ENCODE measurements at places on chromosomes 1 and 21.
A peak's percentile ranks its signal among the peaks of the same experiment; 100 is the strongest.

DNA sequence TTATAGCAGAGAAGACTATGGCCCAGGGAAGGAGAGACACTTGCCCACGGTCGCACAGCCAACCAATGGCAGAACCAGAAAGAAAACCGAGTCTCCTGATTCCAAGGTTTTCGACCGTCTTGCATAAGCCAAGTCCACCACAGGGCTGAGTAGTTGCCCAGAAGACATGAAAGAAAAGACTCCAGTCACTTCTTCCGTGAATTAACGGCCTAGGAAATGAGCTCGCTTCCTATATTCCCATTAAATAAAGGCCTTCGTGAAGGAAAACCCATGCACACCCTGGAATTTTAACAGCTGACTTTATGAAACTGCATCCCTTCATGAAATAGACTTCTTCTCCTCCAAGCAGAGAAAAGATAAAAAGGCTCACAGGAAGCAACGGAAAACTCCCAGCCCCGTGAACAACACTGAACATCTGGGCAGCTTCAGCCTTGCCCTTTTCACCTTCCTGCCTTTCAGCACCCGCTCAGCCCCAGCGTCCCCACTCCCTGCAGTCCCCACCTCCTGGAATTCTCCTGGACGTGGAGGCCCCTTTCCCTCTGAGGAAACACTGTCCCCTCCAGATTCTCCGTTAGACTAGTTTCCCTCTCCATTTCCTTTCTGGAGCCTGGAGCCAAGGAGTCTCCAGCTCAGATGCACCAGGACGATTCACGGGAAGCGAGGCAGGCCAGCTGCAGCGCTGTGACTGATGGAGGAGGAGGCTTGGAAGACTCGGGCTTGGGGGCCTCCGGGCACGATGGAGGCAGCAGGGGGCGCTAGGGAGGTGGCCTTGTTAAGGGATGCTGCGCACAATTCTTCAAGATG, 2.7 kb upstream of the MYOC start:
- peak; percentile 16 for DNase-seq

DNA sequence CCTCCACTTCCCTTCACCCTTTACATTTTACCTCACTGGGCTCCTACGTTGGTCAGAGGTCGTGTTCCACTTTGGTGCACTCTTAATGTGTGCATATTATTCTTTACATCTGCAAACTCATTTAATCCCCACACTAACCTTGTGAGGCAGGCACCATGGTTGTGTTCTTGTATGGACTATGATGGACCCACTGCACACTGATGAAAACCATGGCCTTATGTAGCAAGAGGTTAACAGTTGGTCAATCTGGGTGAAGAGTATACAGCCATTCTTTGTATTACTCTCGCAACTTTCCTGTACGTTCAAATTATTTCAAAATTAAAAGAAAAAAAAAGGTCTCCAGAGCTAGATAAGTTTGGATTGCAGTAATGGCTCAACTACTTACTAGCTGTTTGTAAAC, 78.5 kb downstream of the RUNX1 start:
- DNase-seq: no peak

DNA sequence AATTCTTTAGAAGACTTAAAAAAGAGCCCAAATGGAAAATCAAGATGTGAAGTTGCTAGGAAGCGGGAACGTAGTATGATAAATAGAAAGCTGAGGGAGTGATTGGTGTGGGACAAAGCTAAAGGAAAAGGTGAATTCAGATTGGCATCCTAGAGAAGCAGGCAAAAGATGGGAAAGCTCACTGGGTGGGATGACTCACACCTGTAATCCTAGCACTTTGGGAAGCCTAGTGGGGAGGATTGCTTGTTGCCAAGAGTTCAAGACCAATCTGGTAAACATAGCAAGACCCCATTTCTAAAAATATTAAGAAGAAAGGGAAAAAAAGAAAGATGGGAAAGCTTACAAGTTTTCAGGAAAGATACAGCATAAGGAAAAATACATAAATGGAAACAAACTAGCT, 1.8 kb downstream of the MRPS21 start:
- DNase-seq: no peak

DNA sequence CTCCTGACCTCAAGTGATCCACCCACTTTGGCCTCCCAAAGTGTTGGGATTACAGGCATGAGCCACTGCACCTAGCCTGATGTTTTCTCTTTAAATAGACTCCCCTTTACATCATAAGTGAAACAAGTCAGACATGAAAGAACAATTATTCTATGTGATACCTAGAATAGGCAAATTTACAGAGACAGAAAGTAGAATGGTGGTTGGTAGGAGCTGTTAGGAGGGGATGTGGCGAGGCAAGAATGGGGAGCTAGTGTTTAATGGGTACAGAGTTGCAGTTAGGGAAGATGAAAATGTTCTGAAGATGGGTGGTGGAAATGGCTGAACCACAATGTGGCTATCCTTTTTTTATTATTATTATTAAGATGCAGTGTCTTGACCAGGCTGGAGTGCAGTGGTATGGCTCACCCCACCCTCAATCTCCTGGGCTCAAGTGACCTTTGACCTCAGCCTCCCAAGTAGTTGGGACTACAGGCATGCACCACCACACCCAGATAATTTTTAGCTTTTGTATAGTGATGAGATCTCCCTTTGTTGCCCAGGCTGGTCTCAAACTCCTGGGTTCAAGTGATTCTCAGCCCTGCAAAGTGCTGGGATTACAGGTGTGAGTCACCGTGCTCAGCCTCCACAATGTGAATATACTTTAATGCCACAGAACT, 28.4 kb downstream of the ELF3 start:
- no peak for DNase-seq

DNA sequence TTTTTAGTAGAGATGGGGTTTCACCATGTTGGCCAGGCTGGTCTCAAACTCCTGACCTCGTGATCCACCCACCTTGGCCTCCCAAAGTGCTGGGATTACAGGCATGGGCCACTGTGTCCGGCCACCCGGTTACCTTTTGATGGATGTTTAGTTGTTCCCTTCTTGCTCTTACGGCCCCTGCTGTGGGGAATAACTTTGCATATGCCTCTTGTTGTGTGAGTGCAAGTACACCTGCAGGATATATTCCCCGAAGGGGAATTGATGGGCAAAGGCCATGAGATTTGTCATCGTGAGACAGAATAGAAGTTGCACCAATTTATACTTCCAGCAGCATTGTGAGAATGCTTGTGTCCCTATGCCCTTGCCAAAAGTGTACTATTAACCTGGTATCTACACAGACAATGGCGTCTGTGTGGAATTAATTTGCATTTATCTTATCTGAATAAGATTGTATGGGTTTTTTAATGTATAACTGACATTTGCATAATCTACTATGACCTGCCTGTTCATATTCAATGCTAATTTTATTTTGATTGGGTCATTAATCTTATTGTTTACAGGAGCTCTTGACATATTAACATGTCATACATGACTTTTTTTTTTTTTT, 8.1 kb downstream of the IL6R start:
- no peak for DNase-seq

GRCh38 chr1:236507022-236507700, 16.6 kb upstream of the LGALS8 start:
- DNase-seq: no peak

GRCh38 chr21:35563885-35564451, 496.4 kb downstream of the SETD4 start:
- DNase-seq: no peak

GRCh38 chr1:54945393-54945936, 35.0 kb upstream of the TMEM61 start:
- no peak for DNase-seq

GRCh38 chr1:160068225-160068624, 1.7 kb downstream of the KCNJ10 start:
- no peak for DNase-seq

DNA sequence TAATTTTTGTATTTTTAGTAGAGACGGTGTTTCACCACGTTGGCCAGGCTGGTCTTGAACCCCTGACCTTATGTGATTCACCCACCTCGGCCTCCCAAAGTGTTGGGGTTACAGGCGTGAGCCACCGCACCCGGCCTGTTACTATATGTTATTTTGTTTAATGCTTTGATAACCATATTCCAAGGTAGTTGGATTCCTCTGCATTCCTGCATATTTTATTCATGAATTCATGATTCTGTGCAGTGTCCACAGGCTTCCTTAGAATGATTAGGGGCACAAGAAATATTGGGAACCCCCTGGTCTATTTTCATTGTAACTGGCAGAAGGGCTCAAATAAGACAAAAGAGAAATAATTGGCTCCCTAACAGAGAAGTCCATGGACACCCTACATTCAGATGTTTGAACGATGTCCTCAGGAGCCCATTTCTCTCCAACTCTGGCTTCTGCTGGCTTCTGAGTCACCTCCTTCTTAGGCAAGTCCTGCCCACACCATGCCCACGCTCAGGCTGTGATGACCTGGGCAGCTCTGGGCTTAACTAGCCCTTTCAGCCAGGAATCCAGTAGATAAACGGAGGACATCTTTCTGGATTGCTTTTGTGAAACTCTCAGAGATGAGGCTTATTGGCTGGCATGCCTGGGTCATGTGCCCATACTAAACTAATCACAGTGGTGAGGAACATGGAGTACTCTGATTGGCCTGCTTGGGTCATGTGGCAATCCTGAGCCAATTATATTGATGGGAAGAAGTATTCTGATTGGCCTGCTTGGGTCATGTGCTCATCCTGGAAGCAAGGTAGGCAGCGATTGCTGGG, 32.6 kb downstream of the TNFRSF8 start:
- DNase-seq: no peak

DNA sequence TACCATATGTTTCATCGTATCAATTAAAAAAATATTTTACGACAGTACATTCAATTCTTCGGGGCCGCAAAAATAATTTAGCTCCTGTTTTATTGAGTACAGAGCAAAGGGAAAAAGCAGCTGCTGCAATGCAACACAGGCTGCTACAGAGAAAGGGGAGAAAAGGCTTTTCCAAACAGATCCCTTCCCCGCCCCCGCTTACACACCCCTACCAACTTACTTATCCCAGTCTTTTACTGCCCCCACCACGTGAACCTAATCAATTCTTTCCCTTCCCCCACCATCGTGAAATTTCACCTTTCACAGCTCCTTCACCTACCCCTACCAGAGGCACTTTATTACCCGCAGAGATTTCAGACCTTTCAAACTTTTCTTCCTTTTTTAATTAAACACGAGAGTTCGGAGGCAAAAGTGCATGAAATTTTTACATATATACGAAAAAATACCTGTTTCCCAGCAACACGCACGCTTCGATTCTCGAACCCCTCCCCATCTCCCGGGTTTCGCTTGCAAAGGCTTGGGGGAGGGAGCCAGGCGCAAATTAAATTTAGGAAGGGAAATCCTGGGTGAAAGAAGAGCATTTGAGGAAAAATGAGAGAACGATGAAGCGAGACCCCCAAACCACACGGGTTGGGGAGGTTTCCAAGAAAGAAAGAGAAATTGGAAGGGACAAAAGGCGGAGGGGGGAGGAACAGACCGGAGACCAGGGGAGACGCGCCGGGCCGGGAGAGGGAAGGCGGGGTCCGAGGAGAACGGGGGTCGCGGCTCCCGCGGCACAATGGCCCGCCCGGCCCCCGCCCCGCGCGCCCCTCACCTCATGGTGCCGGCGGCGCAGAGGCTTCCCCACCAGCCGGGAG, 823 bp downstream of the ENAH start:
- DNase-seq: peak; percentile 79

- no peak for DNase-seq
These were observed 37.2 kb downstream of the KCNJ6 start for GRCh38 chr21:37878946-37879660.

DNA sequence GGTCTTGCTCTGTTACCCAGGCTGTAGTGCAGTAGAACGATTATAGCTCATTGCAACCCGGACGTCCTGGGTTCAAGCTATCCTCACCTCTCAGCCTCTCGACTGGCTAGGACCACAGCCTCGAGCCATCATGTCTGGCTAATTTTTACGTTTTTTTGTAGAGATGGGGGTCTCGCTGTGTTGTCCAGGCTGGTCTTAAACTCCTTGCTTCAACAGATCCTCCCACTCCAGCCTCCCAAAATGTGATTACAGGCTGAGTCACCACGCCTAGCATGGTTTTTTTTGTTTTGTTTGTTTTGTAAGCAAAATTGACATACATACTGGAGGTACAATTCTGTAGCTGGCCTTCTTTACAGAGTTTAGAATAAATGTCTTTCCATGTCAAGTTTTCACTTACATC, 994 bp upstream of the LAMTOR5 start:
- no peak for DNase-seq

DNA sequence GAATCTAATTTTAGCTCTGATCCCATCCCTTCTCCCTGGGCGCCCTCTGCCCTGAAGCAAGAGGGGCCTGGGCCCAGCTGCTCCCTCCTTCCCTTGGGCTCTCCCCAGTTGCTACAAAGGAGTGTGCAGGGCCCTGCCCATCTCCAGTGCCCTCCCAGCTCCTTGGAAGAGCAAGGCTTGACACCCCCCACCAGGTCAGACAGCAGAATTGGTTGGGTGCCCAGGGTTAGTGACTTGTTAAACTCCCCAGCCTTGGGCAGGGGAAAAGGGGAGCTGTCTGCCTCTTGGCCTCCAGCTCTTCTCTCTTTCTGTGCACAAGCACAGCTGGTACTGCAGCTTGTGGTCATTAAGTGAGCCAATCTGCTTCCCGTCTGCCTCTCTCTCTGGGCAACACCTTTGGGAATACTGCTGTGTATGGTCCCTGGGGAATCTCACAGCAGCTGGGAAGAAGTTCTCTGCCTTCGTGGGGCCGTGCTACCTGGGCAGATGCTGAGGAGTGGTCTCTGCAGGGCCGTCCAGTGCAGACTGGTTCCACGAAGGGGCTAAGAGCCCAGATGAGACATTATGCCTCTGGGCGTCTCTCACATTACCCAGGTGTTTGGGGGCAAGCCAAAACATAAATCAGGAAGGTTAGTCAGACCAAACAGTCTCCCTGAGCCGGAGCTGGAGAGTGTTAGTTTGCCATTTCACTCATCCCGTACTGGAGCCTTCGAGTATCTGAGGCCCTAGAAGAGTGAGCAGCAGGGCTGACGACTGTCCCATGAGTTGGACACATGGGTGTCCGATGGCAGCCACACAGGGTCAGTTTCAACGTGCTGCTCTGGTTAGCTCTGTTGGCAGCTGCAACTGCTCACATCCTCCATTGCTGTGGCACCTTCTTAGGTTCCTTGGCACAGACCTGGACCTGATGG, 37.3 kb downstream of the TMEM53 start:
- no peak for DNase-seq

DNA sequence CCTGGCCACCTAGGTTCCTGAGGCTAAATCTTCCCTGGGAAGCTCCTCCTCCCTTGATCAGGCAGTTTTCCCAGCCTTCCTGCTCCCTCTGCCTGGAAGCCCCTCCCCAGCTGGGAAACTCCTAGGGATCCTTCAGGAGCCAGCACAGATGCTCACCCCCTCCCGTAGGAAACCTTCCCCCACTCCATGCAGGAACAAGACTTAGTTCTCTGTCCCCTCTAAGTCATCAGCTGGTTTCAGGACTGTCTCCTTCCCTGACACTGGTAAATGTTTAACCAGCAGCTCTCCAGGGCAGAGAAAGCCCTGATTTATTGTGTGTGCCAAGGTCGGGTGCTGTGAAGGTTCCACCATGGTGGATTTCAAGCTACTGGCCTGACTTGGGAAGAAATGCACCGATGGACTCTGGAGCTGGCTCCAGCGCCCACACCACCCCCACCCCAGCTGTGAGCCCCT, 25.0 kb downstream of the TTC39A start:
- DNase-seq: no peak
